ENCODE measurements at places on chromosomes 6 and 20.

- DNase-seq = no peak
Observed at GRCh38 chr20:56522311-56522710, 2.2 kb upstream of the FAM209A start.

DNA sequence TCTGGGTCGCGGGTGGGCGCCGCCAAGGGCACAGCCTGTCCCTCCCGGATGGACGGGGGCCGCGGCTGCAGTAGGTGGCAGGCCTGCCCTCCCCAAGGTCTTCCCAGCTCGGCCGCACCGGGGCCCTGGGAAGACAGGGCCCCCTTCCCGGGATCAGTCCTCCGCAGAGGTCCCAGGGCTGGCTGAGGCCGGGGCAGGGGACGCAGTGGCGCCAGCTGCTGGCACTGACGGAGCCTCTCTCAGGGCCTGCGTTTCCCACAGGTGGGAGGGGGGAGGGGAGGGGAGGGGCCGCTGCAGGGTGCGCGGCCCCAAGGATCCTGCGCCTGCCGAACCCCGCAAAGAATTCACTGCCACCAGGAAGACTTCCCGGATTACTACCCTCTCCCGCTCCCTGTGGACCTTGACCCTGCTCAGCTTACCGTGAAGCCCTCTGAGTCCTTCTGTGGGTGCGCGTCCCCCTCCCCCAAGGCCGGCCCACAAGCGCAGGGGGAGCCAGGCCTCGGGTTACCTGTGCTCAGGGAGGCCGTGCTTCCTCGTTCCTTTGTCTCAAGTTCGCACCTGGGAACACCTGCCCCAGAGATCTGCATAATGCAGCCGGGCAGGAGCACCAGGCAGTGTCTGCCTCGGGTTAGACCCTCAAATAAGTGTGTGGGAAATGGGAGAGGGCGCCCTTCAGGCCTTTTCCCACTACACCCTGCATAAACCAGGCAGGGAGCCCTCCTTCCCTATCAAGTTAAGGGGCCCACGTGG is 5.1 kb downstream of the LZTS3 start:
- DNase-seq = no peak

GRCh38 chr20:36091561-36092397 is 62.8 kb upstream of the EPB41L1 start:
- DNase-seq = no peak

- DNase-seq = no peak
Observed at GRCh38 chr6:75143191-75143590, 62.7 kb downstream of the COL12A1 start.

DNA sequence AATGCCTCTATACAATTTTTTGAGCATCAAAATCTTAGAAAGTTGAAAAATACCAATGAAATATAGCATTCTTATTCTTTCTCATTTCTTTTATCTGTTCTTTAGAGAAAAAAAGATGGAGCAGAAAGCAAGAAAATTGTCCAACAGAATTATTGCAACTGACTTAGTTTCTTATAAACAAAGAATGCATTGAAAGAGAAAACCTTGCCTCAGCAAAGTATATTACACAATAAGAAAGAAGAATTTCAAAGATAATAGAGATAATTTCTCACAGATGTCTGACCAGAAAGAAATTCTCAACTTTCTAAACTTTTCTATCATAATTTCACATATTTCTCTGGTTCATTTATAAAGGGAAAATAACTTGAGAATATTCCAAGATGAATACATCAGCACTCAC is 47.0 kb upstream of the PRND start:
- DNase-seq = no peak

DNA sequence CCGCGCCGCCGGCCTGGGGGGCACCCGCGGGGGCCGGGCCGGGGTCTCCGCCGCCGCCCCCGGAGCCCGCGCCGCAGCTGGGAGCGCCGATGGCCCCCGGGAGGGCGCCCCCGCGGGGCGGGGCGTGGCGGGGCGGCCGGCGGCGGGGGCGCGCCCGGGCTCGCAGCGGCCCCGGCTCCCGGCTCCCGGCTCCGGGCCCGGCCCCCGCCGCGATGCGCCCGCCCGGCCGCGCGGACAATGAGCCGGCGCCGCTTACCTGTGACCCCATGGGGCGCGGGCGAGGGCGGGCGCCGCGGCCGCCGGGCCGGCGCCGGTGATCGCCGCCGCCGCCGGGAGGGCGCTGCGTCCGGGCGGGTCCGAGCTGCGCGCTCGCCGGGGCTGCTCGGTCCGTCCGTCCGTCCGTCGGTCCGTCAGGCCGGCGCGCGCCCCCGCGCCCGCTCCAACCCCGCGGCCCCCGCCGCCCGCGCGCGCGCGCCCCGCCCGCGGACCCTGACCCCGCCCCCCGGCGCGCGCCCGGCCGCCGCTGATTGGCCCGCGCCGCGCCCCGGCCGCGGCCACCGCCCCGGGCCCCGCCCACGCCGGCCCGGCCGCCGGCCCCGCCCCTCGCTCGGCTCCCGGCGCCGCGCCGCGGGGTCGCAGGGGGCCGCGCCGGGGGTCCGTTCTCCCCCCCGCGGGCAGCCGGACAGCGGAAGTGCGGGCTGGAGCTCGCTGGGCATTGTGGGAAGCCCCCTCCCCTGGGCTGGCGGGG is at the start of gene ZBTB46:
ZBTB46 (minus strand) TSS at position 424 of the 748 bp plus-strand sequence. CDS start 40,507 bp downstream, outside the sequence.
- no peak for DNase-seq
